ENCODE measurements at places on chromosomes 11 and 22. TPM values are rescaled to one million over a fixed set of nuclear protein-coding genes. Genes with fewer than 3 reads are reported as not detected.

The TBRG1 gene
- total RNA-seq, result 35.9 TPM

The ACTN3 gene
- total RNA-seq, result not detected

The IL18 gene
- 57.4 TPM for total RNA-seq

The ABTB2 gene
- 36.5 TPM for total RNA-seq

The RFPL1 gene
- not detected for total RNA-seq

The APOL4 gene
- total RNA-seq, result not detected

Measured in Peyer's patch (tissue), 4 donors.